ENCODE measurements at places on chromosomes 16 and 17. TPM values are rescaled to one million over a fixed set of nuclear protein-coding genes. Genes with fewer than 3 reads are reported as not detected.
A peak's percentile ranks its signal among the peaks of the same experiment; 100 is the strongest.

GRCh38 chr17:68482576-68483041 lies 25.3 kb upstream of the WIPI1 start:
- no peak overlapping the region for H3K4me3 ChIP-seq
- peaks cover 8% of the 10 kb centered on the region for H3K27me3 ChIP-seq
- no peaks in the 10 kb centered on the region for H3K36me3 ChIP-seq
- no peaks in the 10 kb centered on the region for H3K4me1 ChIP-seq

- H3K36me3 ChIP-seq, result peaks cover 20% of the 10 kb centered on the region
- H3K27me3 ChIP-seq, result no peaks in the 10 kb centered on the region
- H3K27ac ChIP-seq, result no peak overlapping the region
- no peak for DNase-seq
- no peak overlapping the region for H3K4me3 ChIP-seq
These were observed 96.3 kb downstream of the NDEL1 start for GRCh38 chr17:8532021-8532420.

DNA sequence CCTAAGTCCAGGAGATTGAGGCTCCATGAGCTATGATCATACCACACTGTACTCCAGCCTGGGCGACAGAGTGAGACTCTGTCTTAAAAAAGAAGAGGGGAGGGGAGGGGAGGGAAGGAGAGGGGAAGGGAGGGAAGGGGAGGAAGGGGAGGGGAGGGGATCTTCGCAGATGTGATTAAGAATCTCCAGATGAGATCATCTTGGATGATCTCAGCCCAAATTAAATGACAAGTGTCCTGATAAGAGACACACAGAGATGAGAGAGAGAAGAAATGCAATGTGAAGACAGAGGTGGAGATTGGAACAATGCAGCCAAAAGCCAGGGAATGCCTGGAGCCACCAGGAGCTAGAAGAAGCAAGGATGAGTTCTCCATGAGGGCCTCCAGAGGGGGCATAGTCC lies 70.1 kb downstream of the EMP2 start:
- DNase-seq, result no peak
- peaks cover 25% of the 10 kb centered on the region for H3K4me1 ChIP-seq

DNA sequence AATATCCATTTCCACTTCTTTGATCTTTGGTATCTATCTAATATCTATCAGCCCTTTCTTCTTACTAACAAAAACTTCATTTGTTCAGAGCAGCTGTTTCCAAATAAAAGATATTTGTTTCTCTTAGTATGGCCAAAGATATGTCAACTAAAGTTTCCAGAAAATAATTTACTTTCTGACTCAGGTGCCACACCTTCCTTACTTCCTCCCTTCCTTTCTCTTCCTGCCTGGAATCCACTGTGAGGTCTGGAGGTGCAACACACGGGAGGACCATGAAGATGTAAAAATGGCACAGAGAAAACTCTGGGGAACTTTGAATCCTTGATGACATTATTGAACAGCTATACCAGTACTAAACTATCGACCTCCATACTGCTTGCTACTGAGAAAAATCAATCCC lies 14.0 kb downstream of the MED13 start:
- peaks cover 2% of the 10 kb centered on the region for H3K4me1 ChIP-seq
- no peak overlapping the region for H3K27ac ChIP-seq
- H3K4me3 ChIP-seq, result no peak overlapping the region
- no peak for DNase-seq
- H3K27me3 ChIP-seq, result no peaks in the 10 kb centered on the region
- peaks cover 34% of the 10 kb centered on the region for H3K36me3 ChIP-seq

DNA sequence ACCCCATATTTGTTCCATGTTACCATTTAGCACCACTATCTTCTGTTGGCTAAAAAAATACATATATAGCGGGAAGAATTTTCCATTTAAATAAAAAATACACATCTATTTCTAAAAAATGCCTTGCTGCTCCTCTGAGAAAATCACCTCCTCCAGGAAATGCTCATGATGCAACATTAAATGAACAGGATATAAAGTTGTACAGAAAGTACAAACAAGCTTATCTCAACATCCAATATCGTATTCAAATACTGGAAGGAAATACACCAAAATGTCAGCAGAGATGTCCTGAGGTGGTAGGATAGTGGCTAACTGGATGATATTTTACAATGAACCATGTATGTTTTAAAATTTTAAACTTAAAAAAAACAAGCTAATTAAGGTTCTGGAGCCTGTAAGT lies 21.3 kb downstream of the GNA13 start:
- H3K27ac ChIP-seq, result no peak overlapping the region
- no peaks in the 10 kb centered on the region for H3K27me3 ChIP-seq

GRCh38 chr17:73192206-73192893 lies 505 bp upstream of the COG1 start:
- peak; percentile 52 for DNase-seq
- peak overlapping the region; percentile 97 for H3K27ac ChIP-seq
- peaks cover 24% of the 10 kb centered on the region for H3K4me1 ChIP-seq
- H3K4me3 ChIP-seq, result peak overlapping the region; percentile 87

GRCh38 chr17:32141258-32141657 lies 1.0 kb upstream of the RHOT1 start:
- H3K36me3 ChIP-seq, result no peaks in the 10 kb centered on the region
- peaks cover 22% of the 10 kb centered on the region for H3K4me1 ChIP-seq
- H3K27me3 ChIP-seq, result no peaks in the 10 kb centered on the region
- H3K4me3 ChIP-seq, result peak overlapping the region; percentile 72

GRCh38 chr17:8122422-8122923 lies 1.4 kb downstream of the HES7 start:
- peaks cover 58% of the 10 kb centered on the region for H3K4me1 ChIP-seq
- H3K27me3 ChIP-seq, result peaks cover 73% of the 10 kb centered on the region
- peak overlapping the region; percentile 78 for H3K4me3 ChIP-seq
- no peaks in the 10 kb centered on the region for H3K36me3 ChIP-seq
- no peak overlapping the region for H3K27ac ChIP-seq
- DNase-seq, result no peak

DNA sequence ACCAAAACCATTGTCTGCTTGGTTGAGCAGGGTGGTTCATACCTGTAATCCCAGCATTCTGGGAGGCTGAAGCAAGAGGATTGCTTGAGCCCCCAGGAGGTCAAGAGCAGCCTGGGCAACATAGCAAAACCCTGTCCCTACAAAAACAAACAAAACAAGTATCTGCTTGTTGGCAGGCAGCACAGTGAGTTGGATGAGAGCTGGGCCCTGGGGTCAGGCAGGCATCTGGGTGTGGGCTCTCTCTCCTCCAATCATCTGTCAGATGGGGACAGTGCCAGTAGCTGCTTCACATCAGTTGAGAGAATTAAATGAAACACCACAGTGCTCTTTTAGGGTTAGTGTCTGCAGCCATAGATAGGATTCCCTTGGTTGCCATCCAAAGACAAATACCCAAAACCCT lies 5.8 kb downstream of the ARMC7 start:
- peaks cover 8% of the 10 kb centered on the region for H3K4me1 ChIP-seq
- H3K27me3 ChIP-seq, result no peaks in the 10 kb centered on the region
- DNase-seq, result no peak
- H3K36me3 ChIP-seq, result peaks cover 14% of the 10 kb centered on the region
- no peak overlapping the region for H3K4me3 ChIP-seq
- no peak overlapping the region for H3K27ac ChIP-seq

- no peaks in the 10 kb centered on the region for H3K27me3 ChIP-seq
- no peak for DNase-seq
- no peak overlapping the region for H3K4me3 ChIP-seq
- H3K27ac ChIP-seq, result no peak overlapping the region
These were observed 39.8 kb downstream of the ABAT start for GRCh38 chr16:8714174-8714573.

DNA sequence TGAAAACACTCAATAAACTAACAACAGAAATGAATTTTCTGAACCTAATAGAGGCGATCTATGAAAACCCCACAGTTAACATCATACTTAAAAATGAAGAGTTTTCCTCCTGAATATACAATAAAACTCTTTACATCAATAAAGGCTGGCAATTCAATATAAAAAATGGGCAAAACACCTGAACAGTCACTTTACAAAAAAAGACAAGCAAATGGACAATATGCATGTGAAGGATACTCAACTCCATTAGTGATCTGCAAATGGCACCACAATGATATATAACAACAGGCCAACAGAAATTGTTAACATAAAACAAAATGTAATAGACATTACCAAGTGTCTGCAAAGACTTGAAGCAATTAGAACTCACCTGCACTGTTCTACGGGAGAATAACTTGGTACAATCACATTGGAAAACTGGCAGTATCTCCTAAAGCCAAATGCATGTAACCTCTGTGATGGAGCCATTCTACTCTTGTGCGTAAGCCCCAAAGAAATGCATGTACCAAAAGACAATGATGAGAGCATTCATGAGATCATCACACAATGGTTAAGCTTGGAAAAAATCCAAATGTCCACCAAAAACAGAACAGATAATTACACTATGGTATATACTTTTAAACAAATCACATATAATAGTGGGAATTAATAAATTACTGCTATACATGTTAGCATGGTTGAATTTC lies 433.4 kb upstream of the MAF start:
- DNase-seq, result no peak
- no peak overlapping the region for H3K27ac ChIP-seq
- no peaks in the 10 kb centered on the region for H3K36me3 ChIP-seq
- H3K27me3 ChIP-seq, result peaks cover 11% of the 10 kb centered on the region

Gene SLC35G6
- not detected for total RNA-seq

GRCh38 chr17:16446338-16446983 lies 31.1 kb downstream of the TRPV2 start:
- H3K27me3 ChIP-seq, result no peaks in the 10 kb centered on the region
- H3K27ac ChIP-seq, result peak overlapping the region; percentile 22
- peaks cover 15% of the 10 kb centered on the region for H3K36me3 ChIP-seq
- peaks cover 21% of the 10 kb centered on the region for H3K4me1 ChIP-seq
- no peak for DNase-seq

Gene CPHXL2
- total RNA-seq, result not detected

- H3K36me3 ChIP-seq, result peaks cover 5% of the 10 kb centered on the region
- DNase-seq, result no peak
- H3K27ac ChIP-seq, result no peak overlapping the region
- no peaks in the 10 kb centered on the region for H3K4me1 ChIP-seq
These were observed 16.1 kb downstream of the HSD11B2 start for GRCh38 chr16:67446968-67447507.

GRCh38 chr16:48193846-48194245 lies 38.1 kb upstream of the ABCC12 start:
- H3K4me1 ChIP-seq, result peaks cover 6% of the 10 kb centered on the region
- H3K27ac ChIP-seq, result no peak overlapping the region
- H3K4me3 ChIP-seq, result no peak overlapping the region
- no peak for DNase-seq

Gene KRT15
- total RNA-seq, result 8.5 TPM

Gene KRTAP2-2
- not detected for total RNA-seq

- H3K4me1 ChIP-seq, result peaks cover 59% of the 10 kb centered on the region
- H3K27me3 ChIP-seq, result peaks cover 3% of the 10 kb centered on the region
- peak overlapping the region; percentile 88 for H3K4me3 ChIP-seq
- DNase-seq, result peak; percentile 43
- H3K36me3 ChIP-seq, result peaks cover 2% of the 10 kb centered on the region
- H3K27ac ChIP-seq, result peak overlapping the region; percentile 85
These were observed 621 bp downstream of the KCNJ2 start for GRCh38 chr17:70169709-70170597.

GRCh38 chr17:33389504-33390135 lies 96.5 kb upstream of the ASIC2 start:
- H3K36me3 ChIP-seq, result no peaks in the 10 kb centered on the region
- H3K27ac ChIP-seq, result peak overlapping the region; percentile 71
- no peaks in the 10 kb centered on the region for H3K27me3 ChIP-seq
- H3K4me3 ChIP-seq, result no peak overlapping the region

- DNase-seq, result peak; percentile 66
- peaks cover 47% of the 10 kb centered on the region for H3K4me1 ChIP-seq
- H3K27ac ChIP-seq, result peak overlapping the region; percentile 79
- H3K27me3 ChIP-seq, result no peaks in the 10 kb centered on the region
- H3K36me3 ChIP-seq, result no peaks in the 10 kb centered on the region
These were observed 48.2 kb upstream of the MEIOC start for GRCh38 chr17:44607836-44608690.

DNA sequence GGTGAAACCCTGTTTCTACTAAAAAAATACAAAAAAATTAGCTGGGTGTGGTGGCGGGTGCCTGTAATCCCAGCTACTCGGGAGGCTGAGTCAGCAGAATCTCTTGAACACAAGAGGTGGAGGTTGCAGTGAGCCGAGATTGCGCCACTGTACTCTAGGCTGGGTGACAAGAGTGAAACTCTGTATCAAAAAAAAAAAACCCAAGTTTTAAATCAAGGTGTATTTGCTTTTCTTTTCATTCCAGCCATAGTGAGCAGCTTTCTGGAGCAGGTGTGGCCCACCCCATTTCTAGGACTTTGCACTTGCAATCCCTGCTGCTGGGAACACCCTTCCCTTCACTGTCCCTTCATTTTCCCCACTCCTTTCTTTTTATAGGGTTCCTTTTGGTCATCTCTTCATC lies 28.8 kb downstream of the TMEM238L start:
- H3K36me3 ChIP-seq, result no peaks in the 10 kb centered on the region
- H3K27ac ChIP-seq, result no peak overlapping the region
- peaks cover 3% of the 10 kb centered on the region for H3K27me3 ChIP-seq
- peaks cover 8% of the 10 kb centered on the region for H3K4me1 ChIP-seq

DNA sequence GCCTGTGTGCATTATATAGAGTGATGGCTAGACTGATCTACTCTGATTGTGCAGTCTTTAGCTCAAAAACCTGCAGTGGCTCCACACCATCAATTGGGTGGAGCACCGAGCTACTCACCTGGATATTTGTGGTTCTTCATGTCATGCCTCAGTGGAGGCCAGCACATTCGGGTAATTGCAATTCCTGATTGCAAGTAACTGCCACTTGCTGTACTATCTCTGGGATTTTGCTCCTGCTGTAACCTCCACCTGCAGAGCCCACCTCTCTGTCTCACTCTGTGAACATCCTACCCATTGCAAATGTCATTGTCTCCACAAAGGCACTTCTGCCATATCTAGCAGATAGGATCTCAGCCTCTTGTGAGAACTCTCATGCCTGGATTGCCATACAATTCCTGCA lies 1.7 kb upstream of the CCL1 start:
- no peak overlapping the region for H3K27ac ChIP-seq
- no peaks in the 10 kb centered on the region for H3K4me1 ChIP-seq
- H3K4me3 ChIP-seq, result no peak overlapping the region
- peaks cover 55% of the 10 kb centered on the region for H3K27me3 ChIP-seq
- DNase-seq, result no peak
- H3K36me3 ChIP-seq, result no peaks in the 10 kb centered on the region

DNA sequence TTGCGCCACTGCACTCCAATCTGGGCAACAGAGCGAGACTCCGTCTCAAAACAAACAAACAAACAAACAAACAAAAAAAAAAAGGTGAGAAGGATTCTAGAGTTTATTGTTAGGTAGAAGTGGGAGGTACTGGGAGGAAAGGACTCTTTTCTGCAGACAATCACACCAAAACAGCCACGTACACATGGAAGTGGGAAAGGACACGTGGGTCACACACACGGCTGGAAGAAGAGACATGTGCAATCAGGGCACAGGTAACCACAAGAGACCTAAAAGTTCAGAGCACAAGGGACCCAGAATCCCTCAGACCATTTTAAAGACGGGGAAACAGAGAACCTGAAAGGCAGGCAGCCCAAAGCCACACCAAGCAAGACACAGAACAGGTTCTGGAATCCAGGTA lies 20.5 kb downstream of the XYLT1 start:
- no peak overlapping the region for H3K4me3 ChIP-seq
- peaks cover 3% of the 10 kb centered on the region for H3K27me3 ChIP-seq
- H3K4me1 ChIP-seq, result peaks cover 8% of the 10 kb centered on the region
- no peak for DNase-seq
- H3K36me3 ChIP-seq, result no peaks in the 10 kb centered on the region

Data from mesothelial cell of epicardium (in vitro differentiated cells).